ENCODE measurements at places on chromosomes 11 and 22.
A peak's percentile ranks its signal among the peaks of the same experiment; 100 is the strongest.

DNA sequence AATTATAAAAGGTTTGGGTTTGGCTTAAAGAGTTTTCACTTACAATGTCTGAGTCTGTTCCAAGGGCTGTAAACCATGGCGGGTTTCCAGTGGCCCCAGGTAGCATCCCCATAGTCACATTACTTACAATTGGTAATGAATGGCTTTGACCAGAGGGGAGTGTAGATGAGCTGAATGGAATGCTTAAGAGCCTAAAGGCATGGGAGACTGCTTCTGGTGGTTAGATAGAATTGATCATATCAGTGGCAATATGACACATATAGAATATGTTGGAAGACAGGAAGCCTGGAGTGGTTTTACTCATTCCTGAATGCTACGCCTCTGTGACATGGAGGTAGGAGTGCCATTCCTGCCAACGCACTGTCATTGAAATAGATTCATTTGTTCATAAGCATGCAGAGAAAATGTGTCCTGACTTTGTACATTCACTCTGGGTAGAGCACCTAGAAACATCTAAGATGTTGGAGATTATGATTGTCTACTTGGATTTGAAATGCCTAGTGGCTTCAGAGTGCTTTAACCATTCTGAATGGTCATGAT is 183.3 kb downstream of the BLID start:
- peak; percentile 84 for DNase-seq

DNA sequence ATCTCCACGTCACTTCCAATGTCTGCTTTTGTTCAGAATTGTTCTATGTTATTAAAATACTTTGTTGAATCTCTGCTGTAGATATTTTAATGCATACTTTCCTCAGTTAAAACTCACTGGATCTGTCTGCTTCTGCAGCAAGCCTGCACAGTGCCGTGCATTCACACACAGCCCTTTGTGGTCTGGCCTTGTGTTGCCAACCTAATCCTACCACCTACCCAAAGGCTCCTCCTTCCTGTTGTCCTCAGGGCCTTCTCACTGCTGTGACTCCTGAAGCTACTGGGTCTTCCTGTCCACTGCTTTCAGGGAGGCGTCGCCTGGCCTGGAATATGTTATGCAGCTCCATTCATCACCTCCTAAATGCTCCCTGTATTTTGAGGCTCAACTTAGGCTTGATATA is 67.0 kb downstream of the PPP6R3 start:
- no peak for DNase-seq

GRCh38 chr11:23022854-23023253 is 162.6 kb upstream of the CCDC179 start:
- no peak for DNase-seq

DNA sequence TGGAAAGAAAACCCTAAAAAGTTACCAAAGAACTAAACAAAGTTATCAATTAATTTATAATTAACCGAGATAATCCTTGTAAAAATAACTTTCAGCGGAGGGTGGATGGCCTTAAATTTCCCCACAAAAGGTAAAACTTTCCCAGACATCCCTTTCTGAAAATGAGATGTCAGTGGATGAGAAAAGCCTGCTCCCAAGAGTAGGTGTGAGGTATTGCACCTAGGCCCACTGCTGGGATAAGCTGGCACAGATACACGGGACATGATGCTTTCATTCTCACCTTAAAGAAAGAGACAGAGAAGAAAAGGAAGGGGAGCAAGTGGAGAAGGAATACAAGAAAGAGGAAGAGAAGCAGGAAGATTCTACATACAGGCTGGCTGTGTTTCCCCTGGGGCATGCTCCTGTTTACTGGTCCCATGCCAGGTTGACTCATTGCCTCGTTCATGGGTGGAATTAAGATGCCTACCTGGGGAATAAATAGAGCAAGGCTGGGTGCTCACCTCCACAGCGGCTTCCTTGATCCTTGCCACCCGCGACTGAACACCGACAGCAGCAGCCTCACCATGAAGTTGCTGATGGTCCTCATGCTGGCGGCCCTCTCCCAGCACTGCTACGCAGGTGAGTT is at the start of gene SCGB2A2:
SCGB2A2 (plus strand) TSS at position 505 of the 625 bp plus-strand sequence; CDS start at position 564, 59 bp downstream.
- no peak for DNase-seq

DNA sequence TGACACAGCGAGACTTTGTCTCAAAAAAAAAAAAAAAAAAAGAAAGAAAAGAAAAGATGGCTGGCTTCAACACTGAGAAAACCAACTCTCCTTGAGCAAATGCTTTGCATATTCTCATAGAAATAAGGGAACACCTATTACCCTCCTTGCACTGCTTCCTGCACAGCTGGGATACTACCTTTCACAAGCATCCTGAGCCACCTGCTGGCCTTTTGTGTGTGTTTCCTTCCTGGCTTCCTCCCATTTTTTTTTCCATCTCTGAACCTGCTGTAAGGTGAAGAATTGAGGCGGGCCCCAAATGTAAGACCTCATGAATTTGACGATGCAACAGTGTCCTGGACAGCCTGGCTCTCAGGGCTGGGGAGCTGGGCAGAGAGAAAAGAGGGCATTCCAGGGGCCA is 1.9 kb upstream of the RFPL3 start:
- no peak for DNase-seq

GRCh38 chr11:120174866-120175265 is 36.0 kb upstream of the OAF start:
- DNase-seq, result no peak
